GM12878 (cell line): ENCODE measurements at places on chromosomes 2 and 18. TPM values are rescaled to one million over a fixed set of nuclear protein-coding genes. Genes with fewer than 3 reads are reported as not detected.
A peak's percentile ranks its signal among the peaks of the same experiment; 100 is the strongest.

DNA sequence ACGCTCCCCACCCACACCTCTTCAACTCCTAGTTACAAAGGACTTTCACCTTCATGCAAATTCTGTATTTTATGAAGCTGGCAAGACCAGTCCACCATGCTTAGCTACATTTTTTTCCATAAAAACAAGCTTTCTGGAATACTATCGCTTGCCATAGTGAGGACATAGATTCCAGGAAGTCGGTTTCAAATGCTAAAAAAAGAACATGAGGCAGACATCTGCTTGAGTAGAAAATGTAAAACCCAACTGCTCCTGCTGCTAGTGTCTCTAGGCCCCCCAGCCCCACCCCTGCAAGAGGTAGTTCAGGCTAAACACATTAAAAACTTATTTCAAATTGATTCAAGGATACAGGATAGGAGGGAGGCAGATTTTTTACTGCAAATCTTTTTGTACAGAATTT lies 148.9 kb downstream of the SMAD2 start:
- no peak overlapping the region for H3K27ac ChIP-seq
- DNase-seq: no peak
- H3K4me1 ChIP-seq: no peaks in the 10 kb centered on the region

- DNase-seq: no peak
- no peak overlapping the region for H3K27ac ChIP-seq
- no peaks in the 10 kb centered on the region; the same call in 1 of the 2 replicates for H3K27me3 ChIP-seq
- no peaks in the 10 kb centered on the region for H3K36me3 ChIP-seq
Observed at GRCh38 chr2:10473121-10473756, 25.1 kb upstream of the ODC1 start.

BCL11A gene
- 22.7 and 26.6 TPM in 2 replicates for total RNA-seq

DNA sequence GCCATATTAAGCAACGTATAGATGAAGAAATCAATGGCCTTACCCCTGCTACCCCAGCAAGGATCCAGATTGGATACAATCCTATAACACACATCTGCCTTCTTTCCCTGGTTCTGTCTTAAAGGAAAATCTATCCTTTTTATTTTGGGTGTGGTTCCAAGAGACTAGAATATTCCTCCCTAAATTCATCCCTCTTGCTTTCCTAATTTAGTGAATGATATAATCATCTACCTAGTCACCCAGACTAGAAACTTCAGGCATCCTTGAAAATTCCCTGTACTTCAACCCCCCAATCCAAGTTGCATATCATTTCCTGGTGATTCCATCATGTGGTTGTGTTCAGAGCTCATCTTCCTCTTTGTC lies 35.1 kb upstream of the LPIN1 start:
- H3K4me1 ChIP-seq: no peaks in the 10 kb centered on the region
- no peak overlapping the region for H3K27ac ChIP-seq
- H3K36me3 ChIP-seq: no peaks in the 10 kb centered on the region
- H3K27me3 ChIP-seq: peaks cover 4% of the 10 kb centered on the region; the same call in 1 of the 2 replicates

DNA sequence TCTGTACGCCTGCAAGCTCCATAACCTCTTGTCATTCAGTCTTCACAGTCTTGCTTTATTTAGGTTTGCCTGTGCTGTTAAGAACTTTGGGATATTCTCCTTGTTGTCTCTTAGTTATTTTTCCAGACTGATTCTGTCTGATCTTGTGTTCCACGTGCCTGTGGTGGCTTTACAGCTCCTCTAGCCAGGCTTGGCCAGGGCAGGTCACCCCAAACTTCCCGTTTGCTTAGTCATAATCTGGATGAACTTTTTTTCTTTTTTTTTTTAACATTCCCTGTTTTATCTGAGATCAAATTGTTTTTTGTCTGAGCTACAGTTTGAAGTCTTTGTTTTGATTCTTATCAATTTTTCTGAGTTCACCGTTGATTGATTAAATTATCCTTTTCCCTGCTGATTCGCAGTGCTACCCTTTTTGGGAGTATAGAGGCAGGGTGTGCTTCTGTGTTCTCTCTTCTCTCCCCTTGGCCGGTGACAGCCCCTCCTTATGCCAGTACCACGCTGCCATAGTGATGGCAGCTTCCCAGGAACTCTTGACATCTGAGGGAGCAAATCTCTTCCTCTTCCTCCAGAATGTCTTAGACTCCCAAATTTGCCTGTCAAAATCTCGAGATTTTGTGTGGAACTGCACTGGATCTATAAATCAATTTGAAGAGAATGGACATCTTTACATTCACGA lies 2.5 kb downstream of the SP100 start:
- DNase-seq: no peak
- peak overlapping the region; percentile 94 for H3K4me3 ChIP-seq
- peak overlapping the region; percentile 95 for H3K27ac ChIP-seq
- H3K4me1 ChIP-seq: peaks cover 24% of the 10 kb centered on the region
- H3K36me3 ChIP-seq: no peaks in the 10 kb centered on the region; the same call in 1 of the 2 replicates
- no peaks in the 10 kb centered on the region for H3K27me3 ChIP-seq

DNA sequence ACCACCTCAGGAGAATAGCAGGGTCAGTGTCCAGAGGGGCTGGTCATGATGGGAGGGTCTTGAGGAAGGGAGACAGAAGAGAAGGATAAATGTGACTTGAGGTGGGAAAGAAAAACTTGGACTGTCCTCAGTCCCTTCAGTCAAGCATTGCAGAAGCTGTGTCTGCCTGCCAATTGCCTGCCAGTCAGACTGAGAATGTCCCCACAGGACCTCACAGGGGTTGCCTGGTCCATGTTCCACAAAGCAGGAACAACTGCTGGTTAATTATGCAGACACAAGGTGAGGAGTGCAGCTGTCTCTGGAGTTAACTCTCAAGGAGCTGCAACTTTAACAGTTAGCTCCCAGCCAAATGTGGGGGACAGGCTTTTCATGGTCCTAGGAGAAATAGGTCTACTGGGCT lies 75.7 kb downstream of the TRIM43 start:
- H3K4me3 ChIP-seq: no peak overlapping the region
- H3K27me3 ChIP-seq: peaks cover 2% of the 10 kb centered on the region
- H3K4me1 ChIP-seq: no peaks in the 10 kb centered on the region
- H3K36me3 ChIP-seq: no peaks in the 10 kb centered on the region

DNA sequence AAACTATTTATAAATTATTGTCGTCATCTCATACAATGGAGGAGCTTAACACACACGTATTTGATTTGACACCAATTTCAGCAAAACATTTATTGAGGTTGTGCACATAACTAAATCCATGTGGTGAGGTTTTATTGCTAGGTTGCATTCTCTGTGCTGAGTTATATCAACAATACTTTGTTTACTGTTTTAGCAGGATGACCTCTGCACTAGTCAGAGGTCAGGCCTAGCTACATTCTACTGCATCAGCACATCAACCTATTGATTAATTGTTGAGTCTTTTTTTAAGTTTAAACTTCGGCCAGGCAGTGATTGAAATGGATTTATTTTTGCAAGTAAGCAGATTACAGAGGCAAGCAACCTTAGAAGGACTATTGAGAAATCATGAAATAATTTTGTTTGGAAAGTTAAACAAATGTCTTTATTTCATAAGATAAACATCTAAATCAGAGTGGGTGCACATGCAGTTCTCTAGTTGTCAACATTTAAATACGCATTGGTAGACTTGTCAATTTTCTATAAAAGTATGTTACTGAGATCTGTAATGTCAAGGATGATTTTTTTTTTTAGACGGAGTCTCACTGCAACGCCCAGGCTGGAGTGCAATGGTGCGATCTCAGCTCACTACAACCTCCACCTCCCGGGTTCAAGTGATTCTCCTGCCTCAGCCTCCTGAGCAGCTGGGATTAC lies 75.2 kb upstream of the CD28 start:
- H3K27ac ChIP-seq: no peak overlapping the region
- no peaks in the 10 kb centered on the region for H3K27me3 ChIP-seq
- no peak overlapping the region for H3K4me3 ChIP-seq
- H3K4me1 ChIP-seq: no peaks in the 10 kb centered on the region
- no peak for DNase-seq

MAL gene
- total RNA-seq: 1.2 and 1.8 TPM in 2 replicates

OBSL1 gene
- total RNA-seq: 0.48 and 0.77 TPM in 2 replicates

- no peak overlapping the region for H3K4me3 ChIP-seq
- no peaks in the 10 kb centered on the region; the same call in none of the 2 replicates for H3K27me3 ChIP-seq
- H3K27ac ChIP-seq: no peak overlapping the region
- H3K36me3 ChIP-seq: no peaks in the 10 kb centered on the region
- no peaks in the 10 kb centered on the region for H3K4me1 ChIP-seq
Observed at GRCh38 chr2:237418300-237418699, 4.3 kb upstream of the COL6A3 start.

GRCh38 chr18:37434161-37434860 lies 131.3 kb downstream of the CELF4 start:
- no peaks in the 10 kb centered on the region for H3K36me3 ChIP-seq
- H3K27me3 ChIP-seq: no peaks in the 10 kb centered on the region
- H3K4me1 ChIP-seq: no peaks in the 10 kb centered on the region; the same call in 1 of the 2 replicates
- H3K4me3 ChIP-seq: no peak overlapping the region
- no peak overlapping the region for H3K27ac ChIP-seq

DHRS9 gene
- total RNA-seq: 0.16 TPM in 1 of 2 replicates, not detected in the other

- no peak overlapping the region for H3K4me3 ChIP-seq
- H3K36me3 ChIP-seq: peaks cover 7% of the 10 kb centered on the region
- no peaks in the 10 kb centered on the region for H3K27me3 ChIP-seq
Observed at GRCh38 chr2:25738383-25739343, 65.3 kb upstream of the DTNB start.

DNA sequence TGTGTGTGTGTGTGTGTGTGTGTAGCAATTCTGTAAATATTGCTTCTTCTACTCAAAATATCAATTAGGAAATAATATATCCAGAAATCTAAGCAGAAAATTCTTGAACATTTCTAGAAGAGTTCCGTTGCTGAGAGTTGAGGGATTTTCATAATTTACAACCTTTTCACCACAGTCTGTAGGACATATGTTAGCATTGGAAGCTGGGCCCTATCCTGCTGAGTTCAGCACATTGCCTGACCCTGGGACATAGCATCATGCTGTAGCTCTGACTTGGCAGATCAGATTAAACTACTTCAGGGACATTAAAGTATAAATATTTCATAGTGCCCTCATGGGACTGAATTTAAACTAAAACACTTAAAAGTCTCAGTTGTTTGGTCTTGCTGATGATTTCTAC lies 129.2 kb upstream of the KCNH7 start:
- H3K36me3 ChIP-seq: no peaks in the 10 kb centered on the region
- H3K4me1 ChIP-seq: no peaks in the 10 kb centered on the region
- H3K27me3 ChIP-seq: no peaks in the 10 kb centered on the region
- H3K4me3 ChIP-seq: no peak overlapping the region
- no peak overlapping the region for H3K27ac ChIP-seq

DNA sequence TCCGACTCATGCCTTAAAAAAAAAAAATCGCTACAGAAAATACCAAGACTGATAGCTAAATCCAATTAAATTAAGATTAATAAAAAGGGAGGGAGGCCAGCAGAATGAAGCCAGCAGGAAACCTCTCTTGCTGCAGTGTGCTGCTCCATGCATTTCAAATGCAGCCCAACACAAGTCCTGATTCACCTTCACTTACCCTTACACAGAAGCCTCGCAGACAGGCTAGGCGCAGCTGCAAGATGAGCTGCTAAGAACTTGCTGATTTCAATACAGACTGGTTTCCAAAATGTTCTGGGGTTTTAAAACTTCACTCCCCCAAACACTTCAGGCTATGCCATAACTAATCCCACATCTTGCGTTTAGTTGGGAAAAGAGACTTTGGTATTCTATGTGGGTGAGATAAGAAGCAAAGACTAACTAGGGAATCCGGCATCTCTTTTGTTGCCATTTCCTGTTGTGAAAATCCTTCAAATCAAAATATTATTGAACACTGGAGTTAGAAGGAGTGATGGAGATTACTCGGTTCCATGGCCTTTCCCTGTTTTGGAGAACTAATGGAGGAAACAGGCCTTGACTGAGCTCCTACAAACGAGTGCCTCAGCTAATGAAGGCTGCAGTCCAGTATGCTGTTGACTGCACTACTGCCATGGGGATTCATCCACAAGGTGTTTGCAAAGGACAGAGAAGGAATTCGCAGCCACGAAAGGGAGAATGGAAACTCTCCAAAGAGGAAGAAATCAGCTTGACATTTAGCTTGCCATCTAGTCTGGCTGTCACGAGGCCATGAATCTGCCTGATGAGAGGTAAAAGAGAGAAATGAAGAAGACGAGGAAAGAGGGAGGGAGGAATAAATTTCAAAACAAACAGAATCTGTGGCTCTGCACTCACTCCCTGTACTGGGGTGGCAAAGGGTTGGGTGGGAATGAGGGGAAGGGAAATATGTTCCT lies 67.3 kb downstream of the CLHC1 start:
- no peaks in the 10 kb centered on the region for H3K4me1 ChIP-seq
- no peaks in the 10 kb centered on the region for H3K36me3 ChIP-seq

GRCh38 chr2:43609290-43609918 lies 13.6 kb upstream of the THADA start:
- H3K27ac ChIP-seq: no peak overlapping the region
- H3K36me3 ChIP-seq: no peaks in the 10 kb centered on the region
- no peak for DNase-seq
- H3K4me1 ChIP-seq: no peaks in the 10 kb centered on the region
- H3K4me3 ChIP-seq: no peak overlapping the region

ALK gene
- not detected in 2 replicates for total RNA-seq

GRCh38 chr2:205524656-205525055 lies 157.6 kb upstream of the NRP2 start:
- H3K36me3 ChIP-seq: no peaks in the 10 kb centered on the region
- no peak overlapping the region for H3K4me3 ChIP-seq
- no peaks in the 10 kb centered on the region for H3K4me1 ChIP-seq
- DNase-seq: no peak
- H3K27ac ChIP-seq: no peak overlapping the region

KCNK3 gene
- 0.11 and 0.13 TPM in 2 replicates for total RNA-seq

DNA sequence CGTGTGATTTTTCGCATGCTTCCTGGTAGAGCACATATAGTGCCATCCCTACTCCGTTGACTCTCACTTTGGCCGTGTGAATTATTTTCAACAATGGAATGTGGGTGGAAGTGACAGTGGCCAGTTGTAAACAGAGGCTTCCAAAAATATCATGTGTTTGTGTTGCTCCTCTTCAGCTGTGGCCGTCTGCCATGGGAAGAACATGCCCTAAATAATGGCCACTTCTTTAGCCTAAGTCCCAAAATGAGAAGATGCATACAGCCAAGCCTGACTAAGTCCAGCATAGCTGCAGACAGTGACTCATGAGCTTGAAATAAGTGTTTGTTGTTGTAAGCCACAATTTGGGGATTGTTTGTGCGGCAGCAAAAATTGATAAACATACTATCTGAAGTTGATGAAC lies 8.9 kb upstream of the GALNT1 start:
- H3K4me3 ChIP-seq: no peak overlapping the region
- peaks cover 12% of the 10 kb centered on the region for H3K4me1 ChIP-seq
- no peak overlapping the region for H3K27ac ChIP-seq
- H3K36me3 ChIP-seq: no peaks in the 10 kb centered on the region
- DNase-seq: no peak
